RPMI8226 (cell line): ENCODE measurements at places on chromosomes 3 and 15.

DNA sequence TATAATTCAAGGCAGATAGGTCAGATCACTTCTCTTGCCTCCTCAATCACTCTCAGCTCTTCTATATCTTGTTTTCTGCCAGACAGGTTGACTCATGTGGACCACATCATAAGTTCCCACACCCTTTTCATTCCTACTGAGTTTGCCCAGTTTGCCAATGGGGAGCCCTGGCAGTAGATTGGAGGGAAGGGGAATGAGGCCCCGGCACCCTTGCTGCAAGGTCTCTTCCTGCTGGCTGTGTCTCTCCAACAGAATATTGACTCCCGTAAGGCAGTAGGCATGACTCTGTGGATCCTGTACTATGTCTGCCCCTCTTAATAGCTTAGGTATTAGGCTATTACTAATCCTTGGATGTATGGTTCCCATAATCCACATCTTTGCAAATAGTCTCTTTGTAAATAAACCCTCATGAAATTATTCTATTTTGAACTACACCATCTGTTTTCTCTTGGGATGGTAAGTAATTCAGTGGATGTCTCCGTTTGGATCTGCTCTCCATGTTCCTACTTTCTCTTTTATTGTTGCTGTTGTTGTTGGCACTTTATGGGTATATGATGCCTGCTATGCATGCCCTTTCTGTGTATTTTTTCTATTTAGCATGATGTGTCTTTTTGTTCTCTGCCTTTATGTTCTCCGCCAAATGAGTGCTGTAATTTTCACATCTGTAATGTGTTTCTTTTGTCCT is 65.5 kb upstream of the DCBLD2 start:
- no peak for DNase-seq

GRCh38 chr3:131397889-131398288 is 16.3 kb downstream of the NUDT16 start:
- DNase-seq, result no peak

DNA sequence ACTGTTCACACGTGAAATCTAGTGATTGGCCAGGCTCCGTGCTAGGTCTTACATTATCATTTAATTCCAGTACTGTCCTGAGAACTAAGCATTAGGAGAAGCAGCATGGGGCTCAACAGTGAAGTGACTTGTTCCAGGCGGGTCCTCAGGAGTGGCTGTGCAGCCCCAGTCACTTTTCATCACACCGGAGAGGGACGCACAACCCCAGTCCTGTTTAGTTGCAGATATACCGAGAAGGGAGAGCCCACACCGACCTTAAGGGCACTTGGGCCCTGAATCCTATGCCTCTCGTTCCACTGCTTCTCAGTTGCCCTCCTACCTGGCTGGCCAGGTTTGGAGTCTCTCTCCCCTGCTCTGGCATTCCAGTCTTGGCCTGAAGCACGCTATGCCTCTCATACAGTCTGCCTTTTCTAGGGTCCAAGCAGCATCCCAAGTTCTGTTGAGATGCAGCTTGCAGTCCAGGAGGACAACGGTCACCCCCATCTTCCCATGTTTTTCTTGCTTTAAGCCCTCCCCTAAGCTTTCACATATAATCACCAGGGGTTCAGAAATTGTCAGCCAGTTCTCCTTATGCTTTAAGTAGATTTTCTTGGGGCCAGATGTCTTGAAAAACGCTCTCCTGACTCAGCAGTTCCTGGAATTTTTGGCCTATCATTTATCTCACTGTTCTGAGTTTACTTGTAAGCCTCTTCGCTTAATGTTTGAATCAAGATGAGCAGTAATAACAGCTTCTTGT is 10.1 kb downstream of the FAM131A start:
- DNase-seq, result no peak

DNA sequence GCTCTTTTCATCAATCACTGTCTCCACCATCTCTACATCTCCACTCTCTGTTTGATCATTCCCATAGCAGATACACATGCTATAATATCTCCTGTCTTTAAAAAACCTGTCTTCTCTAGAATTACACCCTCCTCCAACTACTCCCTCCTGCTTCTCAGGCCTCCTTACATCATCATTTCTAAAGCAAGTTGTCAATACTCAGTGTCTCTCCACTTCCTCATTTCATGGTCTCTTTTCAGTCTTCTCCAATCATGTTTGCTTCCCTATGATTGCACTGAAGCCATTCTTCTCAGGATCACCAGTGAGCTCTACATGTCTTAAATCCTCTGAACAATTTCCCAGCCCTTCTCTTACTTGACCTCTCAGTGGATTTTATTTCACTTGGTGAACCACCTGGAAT is 87.0 kb upstream of the ZNF280D start:
- DNase-seq, result no peak

DNA sequence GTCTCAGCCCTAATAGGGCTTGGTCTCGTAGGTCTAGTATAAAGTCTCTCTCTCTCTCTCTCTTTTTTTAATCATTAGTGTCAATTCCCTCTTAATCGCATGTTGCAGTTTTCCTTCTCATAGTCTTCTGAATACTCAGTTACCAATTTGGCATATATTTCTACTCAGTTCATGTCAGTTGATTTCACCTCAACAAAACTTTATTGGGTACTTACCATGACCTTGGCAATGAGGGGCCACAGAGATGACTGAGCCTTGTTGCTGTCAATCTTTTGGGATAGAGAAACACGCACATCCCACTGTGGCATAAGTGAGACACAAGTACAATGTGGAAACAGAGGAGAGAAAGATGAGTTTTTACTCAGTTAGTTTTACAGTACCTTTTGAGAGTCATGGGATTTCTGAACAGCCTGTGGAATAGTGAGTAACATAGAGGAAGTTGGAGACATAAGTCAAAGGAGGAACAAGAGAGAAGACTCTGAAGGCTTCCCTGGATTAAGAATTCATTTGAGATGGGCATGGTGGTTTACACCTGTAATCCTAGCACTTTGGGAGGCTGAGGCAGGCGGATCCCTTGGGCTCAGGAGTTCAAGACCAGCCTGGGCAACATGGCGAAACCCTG is 150.2 kb upstream of the CBLB start:
- no peak for DNase-seq

DNA sequence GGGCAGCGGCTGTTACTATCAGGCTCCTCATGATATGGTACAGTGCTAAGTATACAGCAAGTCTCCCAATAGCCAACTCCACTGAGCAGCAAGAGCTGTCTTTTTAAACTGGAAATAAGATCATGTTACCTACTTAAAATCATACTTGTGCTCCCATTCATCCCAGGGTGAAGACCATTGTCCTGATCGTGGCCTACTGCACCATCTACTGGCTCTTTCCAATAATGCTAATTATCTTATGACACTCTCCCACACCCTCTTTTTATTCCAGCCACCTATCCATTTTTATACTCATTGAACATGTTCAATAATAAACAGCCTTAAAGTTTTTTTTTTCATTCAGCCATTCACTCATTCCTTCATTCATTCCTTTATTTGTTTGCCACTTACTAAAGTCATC is 117.7 kb downstream of the GBE1 start:
- DNase-seq, result no peak

DNA sequence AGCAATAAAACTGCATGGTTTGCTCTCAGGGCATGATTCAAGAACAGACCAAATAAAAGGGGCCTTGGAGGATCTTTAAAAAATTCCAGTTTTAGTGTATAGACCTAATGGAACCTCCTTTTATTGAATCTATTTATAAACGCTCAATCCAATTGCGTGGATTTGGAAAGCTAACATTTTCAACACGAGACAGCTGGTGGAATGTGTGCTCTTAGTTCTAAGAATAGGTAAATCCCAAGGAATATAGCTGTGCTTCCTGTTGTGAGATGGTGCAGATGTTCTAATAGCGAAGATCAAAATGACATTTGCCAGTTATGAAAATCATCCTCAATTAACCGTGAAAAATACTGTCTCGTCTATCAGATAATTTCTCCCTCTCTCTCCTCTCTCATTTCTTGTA is 192.5 kb downstream of the ATP10A start:
- no peak for DNase-seq

- DNase-seq, result peak; percentile 92
Observed at GRCh38 chr15:74799856-74800558, 12.6 kb upstream of the LMAN1L start.

- peak; percentile 84 for DNase-seq
Observed at GRCh38 chr3:141471160-141471559, 15.7 kb upstream of the RASA2 start.

- DNase-seq, result no peak
Observed at GRCh38 chr3:42148982-42149432, 57.9 kb downstream of the TRAK1 start.

DNA sequence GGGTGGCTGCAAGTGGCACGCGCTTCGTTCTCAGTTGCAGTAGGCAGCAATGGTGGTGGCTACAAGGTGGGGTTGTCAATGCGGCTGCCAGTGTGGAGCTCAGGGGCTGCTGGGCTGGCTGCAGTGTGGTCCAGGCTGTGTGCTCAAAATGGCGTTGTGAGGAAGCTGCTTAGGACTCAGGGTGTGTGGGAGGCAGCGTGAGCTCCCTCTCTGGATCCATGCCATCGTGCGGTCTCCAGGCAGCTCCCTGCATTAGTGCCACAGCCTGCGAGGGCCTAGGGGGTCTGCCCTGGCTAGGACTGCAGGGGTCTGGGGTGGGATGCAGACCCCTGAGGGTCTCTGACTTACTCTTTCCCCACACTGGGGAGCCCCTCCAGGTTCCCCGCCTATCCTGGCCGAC is 397.2 kb downstream of the OCA2 start:
- no peak for DNase-seq

DNA sequence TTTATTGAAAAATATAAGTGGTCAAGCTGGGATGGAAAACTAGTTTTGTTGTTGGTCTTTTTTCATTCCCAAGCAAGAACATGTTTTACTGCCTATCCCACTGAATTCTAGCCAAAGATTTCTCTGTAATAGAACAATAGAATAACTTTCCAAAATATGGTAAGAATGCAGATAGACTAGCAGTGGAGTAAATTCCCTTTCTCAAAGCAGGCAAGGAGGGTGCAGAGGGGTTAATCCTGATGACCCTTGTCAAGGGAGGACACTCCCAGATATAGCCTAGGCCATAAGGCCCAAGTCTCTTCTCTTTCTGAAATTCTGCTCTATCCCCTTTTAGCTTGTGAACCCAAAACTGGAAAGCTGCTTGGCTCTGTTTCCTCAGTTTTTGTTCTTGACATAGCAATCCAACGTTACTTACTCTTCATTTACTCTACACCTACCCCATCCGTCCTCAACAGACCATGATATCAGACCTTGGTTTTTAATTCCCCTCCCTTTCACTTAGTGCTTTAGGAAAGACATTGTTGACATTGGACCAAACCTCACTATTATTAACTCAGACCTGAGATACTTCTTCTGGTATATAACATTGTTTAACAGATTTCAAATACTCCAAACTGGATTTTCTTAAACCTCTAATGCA is 453.6 kb upstream of the THBS1 start:
- DNase-seq, result no peak

GRCh38 chr3:54909191-54909590 is 18.7 kb downstream of the LRTM1 start:
- no peak for DNase-seq

GRCh38 chr3:107772016-107772415 is 249.3 kb downstream of the BBX start:
- no peak for DNase-seq

- DNase-seq, result peak; percentile 18
Observed at GRCh38 chr3:53169832-53170324, 8.9 kb downstream of the PRKCD start.

- DNase-seq, result peak; percentile 33
Observed at GRCh38 chr3:13002398-13003124, 70.7 kb downstream of the IQSEC1 start.

DNA sequence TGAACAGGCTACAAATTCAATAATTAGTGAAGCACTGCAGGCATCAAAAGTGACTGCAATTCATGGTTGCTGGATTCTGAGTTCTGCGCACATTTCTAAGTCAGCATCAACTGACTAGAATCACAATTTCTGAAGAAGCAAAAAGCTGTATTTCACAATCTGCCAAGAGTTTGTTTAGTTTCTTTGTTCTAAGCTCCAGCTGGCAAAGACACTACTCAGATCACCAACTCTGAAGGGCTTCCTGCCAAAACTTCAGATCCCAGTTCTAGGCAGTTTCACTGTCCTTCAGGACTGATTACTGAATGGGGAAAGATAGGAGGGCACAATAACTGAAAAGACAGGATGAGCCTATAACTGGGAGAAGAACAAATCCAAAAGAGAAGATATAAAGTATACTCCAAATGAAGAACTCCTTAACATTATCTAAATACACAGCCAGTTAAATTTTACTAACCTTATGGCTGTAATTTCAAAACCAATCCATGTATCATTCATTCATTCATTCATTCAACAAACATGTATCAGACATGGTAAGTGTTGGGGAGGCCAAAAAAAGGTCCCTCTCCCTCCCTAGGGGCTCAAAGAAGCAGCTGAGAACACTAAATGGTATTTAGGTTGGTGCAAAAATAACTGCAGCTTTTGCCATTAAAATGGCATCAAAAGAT is 17.1 kb downstream of the TJP1 start:
- no peak for DNase-seq

GRCh38 chr15:91465696-91466095 is 365.6 kb downstream of the SV2B start:
- no peak for DNase-seq

DNA sequence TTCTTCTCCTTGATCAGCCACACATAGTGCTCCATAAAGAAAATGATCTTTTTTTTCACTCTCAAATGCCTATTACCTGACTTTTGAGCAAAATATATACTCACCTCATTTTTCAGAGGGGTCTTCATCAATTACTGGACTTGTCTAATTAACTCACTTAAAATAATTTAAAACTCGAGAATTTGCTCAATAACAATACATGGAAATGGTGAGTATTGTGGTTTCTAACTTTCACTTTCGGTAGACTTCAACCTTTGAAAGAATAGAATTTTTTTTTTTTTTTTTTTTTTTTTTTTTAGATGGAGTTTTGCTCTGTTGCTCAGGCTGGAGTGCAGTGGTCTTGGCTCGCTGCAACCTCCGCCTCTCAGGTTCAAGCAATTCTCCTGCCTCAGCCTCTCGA is 17.7 kb upstream of the EPHB1 start:
- DNase-seq, result no peak

GRCh38 chr3:32208447-32208846 is 30.0 kb upstream of the CMTM8 start:
- no peak for DNase-seq

DNA sequence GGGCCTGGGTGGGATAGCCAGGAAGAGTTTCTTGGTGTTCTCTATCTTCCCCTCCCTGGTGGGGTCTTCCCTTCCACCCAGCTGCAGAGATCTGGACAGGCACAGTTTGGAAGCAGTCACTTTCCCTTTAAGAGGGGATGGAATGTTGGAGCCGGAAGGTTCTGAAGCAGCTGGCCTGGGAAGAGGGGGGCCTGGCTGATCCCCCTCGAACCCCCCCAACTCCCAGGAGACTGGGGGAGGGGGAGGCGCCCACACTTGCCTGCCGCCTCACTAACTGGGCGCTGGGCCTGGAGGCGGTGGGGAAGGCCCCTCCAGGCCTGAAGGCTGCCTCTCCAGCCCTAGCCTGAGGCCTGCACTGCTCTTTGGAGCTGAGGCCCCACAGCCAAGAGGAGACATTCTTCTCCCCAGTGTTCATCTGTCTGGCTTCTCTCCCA is 1.4 kb downstream of the DVL3 start:
- peak; percentile 18 for DNase-seq

GRCh38 chr3:49021813-49022687 is at the start of gene NDUFAF3:
NDUFAF3 (plus strand) TSS chr3:49022121; CDS start chr3:49022145, 24 bp downstream.
- peak; percentile 96 for DNase-seq
